ENCODE measurements at places on chromosomes 3 and 15.

- peak; percentile 31 for DNase-seq
Observed at GRCh38 chr3:49461443-49462171, 8.5 kb upstream of the DAG1 start.

DNA sequence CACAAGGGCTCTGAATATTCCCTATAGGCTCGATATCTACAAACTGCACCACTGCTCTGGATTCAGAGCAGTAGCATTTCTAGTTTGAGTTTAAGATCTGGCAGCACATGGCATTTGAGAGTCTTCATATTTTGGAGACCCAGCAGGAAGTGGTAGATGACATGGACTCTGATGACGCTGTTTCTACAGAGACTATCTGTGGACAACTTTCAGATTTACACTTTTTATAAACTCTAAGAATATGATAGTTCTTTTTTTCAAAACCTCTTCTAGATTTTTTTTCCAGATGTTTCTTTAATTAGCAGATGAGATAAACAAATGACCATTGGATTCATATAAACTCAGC lies 35.8 kb downstream of the ARMC8 start:
- DNase-seq, result no peak

DNA sequence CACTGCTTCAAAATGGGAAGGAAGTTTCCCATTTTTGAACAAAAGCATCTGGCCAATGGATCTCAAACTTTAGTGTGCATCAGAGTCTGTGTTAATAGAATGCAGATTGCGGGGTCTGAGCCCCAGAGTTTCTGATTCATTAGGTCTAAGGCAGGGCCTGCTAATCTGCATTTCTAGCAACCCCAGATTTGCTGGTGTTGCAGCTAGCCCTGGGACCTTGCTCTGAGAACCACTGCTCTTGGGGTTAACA lies 30.7 kb upstream of the USP3 start:
- DNase-seq, result no peak

- peak; percentile 78 for DNase-seq
Observed at GRCh38 chr3:64977308-64978100, 289.7 kb upstream of the ADAMTS9 start.

GRCh38 chr15:71705151-71705550 lies 105.2 kb upstream of the NR2E3 start:
- peak; percentile 72 for DNase-seq

DNA sequence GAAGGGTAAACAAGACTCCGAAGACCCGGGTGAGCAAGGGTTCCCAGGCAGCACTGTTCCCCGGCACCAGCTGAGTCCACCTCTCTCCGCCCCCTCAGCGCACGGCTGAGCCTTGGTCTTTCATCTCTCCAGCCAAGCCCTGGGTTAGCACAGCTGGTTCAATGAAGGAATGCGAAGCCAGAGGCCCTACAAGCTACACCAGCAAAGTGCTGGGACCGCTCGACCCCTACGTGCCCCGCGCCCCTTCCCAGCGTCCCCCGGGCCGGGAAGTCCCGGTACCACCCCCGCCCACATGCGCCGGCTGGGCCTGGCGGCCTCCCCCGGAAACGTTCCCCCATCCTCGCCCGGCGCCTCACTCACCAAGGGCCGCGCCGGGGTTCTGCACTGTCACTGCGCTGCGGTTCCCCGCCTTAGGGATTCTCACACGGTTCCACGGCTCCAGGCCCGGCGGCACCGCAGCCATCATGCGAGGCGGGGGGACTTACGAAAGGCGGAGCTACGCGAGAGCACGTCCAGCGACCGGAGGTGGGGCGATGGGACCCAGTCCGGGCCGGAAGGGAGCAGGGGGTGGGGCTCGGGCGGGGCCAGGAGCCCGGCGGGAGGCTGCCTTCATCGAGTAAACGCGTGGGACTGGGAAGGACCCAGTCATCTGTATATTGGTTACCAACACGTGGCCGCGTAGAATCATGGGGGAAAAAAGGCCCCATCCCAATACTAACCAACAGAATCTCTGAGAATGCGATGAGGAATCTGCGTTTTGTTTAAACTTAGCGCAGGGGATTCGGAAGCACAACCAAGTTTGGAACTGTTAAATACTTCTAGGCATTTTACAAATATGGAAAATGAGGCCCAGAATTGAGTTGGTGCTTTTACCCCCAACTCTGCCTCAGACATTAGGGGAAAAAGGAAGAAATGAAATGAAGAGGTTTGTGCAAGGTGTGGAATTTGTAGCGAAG lies 28.7 kb downstream of the GTPBP8 start:
- DNase-seq, result peak; percentile 94

DNA sequence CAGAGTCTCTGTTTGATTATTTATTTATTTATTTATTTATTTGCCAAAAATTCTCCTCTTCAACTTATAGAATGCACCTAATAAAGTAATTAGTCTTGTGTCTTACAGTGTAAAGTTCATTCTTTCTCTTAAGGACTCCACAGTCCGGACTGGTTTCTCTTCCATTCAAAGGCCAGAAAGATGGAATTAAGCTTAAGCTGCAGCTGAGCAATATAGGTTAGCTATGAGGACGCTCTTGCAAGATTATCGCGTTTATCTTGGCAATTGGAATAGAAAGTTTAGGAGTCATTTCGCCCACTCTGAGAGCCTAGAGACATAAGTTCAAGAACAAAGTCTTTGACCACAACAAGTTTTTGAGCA lies 15.0 kb downstream of the TAGLN3 start:
- DNase-seq, result no peak

- peak; percentile 54 for DNase-seq
Observed at GRCh38 chr3:149373235-149374125, 4.0 kb downstream of the TM4SF1 start.

DNA sequence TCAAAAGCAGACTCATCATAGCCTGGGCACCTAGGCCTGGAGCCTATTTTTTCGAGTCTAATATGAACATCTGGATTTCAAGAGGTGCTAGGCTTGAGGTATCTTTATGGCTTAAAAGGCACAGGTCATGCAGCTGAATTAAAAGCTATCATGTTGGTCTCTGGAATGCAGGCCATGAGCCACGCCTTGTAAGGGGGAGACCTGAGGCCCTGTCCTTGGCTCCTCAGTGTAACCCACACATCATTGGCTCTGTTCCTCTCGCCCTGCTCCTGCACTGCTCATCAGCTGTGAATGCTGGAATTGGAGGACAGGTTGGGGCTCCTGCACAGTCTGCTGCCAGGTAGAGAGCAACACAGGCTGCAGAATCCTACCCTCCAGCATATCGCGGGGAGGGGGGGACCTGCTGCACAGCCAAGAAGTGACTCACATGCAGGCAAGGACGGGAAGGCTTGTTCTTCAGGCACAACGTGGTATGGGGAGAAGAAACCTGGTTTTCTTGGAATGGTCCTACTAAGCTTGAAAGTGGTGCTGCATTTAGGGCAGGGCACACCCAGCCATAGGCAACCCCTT lies 146.0 kb downstream of the CHST2 start:
- DNase-seq, result no peak

- DNase-seq, result no peak
Observed at GRCh38 chr3:55446850-55447249, 40.3 kb downstream of the WNT5A start.

DNA sequence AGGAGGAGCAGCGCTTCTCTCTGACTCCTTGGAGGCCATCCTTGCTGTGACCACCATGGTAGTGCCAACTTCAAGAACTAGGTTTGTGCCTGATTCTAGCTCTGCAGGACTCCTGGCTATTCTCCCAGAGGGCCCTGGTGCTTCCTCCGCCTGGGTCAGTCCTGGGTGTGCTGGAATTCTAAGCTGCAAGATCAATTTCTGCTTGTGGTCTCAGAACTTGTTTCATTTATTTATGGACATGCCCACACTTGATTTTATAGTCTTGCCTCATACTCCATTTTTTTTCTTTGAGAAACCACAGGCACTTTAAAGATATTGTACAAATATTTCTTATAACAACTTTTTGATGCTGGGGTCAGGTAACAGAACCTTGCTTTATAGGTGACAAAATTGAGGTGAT lies 87.6 kb downstream of the PDCD6IP start:
- DNase-seq, result no peak

GRCh38 chr15:25481208-25481859 lies 42.5 kb upstream of the UBE3A start:
- no peak for DNase-seq

DNA sequence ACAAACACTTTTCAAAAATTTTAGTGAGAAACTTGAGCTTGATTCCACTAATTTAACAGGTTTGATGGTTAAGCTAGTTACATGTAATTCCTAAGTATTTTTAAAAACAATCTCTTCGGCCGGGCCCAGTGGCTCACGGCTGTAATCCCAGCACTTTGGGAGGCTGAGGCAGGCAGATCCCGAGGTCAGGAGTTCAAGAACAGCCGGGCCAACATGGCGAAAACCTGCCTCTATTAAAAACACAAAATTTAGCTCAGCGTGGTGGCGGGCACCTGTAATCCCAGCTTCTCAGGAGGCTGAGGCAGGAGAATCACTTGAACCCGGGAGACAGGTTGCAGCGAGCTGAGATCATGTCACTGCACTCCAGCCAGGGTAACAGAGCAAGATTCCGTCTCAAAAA lies 25.3 kb downstream of the TRA2B start:
- no peak for DNase-seq

- no peak for DNase-seq
Observed at GRCh38 chr3:131341761-131342160, 39.8 kb upstream of the NUDT16 start.

DNA sequence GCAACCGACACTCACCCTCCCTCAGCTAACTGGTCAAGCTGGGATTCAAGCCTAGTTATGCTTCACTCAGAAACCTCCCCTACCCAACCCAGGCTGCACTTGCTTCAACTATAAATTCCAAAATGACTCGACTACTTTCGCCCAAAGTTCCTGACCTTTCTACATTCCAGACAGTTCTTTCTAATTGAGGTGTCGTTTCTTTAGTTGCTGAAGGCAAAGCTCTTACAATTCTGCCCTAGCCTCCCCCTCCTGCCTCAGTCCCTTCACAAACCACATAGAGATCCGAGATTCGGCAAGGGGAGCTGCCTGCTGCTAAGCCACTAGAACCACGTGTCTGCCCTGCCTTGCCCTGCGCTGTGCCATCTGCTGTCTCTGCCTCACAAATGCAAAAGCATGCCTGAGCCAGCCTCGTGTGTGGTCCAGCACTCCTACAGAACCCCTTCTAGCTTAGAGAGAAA lies 74.7 kb upstream of the SH3GL3 start:
- DNase-seq, result peak; percentile 10

GRCh38 chr3:103056542-103056941 lies 621.7 kb downstream of the ZPLD1 start:
- DNase-seq, result no peak

GRCh38 chr3:108588601-108589000 lies 637 bp downstream of the CIP2A start:
- no peak for DNase-seq

GRCh38 chr15:31463521-31464102 lies 137.0 kb downstream of the KLF13 start:
- DNase-seq, result no peak

- DNase-seq, result no peak
Observed at GRCh38 chr3:158403013-158403412, 168.0 kb upstream of the MLF1 start.

DNA sequence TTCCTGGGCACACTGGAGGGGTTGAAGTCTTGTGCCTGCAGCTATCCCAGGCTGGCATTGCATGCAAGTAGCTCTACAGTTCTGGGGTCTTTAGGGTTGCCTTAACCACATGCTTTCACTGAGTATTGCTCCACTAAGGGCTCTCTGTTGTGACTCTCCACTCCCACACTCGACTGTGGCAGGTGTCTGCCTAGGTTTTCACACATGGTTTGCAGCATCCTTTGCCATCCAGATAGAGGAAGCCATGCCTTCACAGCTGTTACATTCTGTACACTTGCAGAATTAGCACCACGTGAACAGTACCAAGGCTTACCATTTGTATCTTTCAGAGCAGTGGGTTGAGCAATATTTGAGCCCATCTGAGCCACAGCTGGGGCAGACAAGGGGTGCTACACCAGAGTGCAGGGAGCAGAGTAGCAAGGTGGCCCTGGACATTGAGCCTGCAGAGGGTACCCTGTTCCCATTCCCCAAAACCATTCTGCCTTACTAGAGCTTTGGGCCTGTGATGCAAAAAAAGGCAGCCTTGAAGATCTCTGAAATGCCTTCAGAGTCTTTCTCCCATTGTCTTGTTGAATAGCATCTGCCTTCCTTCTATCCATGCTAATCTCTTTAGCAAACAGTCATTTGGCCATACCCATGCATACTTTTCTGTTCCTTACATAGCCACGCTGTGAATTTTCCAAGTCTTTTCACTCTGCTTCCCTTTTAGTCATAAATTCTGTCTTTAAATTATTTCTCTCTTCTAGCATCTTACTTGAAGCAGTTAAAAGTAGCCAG lies 95.2 kb upstream of the PLCL2 start:
- DNase-seq, result no peak

GRCh38 chr3:38739396-38739689 lies 76.7 kb downstream of the SCN10A start:
- no peak for DNase-seq

- DNase-seq, result peak; percentile 8
Observed at GRCh38 chr15:89088605-89089315, 504 bp downstream of the ABHD2 start.

GRCh38 chr3:195080125-195080524 lies 190.8 kb downstream of the XXYLT1 start:
- no peak for DNase-seq

- no peak for DNase-seq
Observed at GRCh38 chr3:50995085-50995824, 320.5 kb downstream of the DOCK3 start.

DNA sequence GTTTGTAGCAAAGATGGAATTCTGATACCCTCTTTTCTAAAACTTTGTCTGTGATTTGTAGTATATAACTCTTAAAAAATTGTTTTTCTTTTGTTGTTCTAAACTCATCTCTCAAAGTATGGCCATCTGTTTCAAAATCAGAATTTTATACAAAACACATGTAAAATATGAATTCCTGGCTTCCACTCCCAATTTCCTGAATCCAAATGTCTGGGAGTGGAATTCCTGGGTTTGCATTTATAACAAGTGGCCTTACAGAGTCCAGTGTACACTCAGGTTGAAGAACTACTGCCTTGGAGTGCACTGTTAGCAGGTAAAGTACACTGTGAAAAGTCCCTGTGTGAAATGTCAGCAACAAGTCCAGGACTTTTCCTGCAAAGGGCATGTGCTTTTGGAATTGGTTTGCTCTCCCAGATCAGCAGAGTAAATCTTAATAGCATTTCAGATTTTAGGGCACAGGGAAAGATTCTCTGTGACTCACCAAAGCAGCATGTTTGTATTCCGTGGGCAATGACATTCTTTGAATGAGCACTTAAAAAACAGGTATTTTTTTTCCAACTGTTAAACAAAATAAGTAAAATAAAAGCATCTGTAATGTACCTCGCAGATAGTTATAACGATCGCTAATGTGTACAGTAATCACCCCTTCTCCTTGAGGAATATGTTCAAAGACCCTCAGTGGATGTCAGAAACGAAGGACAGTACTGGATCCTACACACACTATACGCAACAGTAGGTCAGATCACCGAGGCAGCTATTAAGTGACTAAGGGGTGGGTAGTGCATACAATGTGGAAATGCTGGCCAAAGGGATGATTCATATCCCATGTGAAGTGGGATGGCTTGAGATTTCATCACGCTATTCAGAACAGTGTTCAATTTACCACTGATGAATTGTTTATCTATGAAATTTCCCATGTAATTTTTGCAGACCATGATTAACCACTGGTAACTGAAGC lies 2.0 kb upstream of the CLDN16 start:
- DNase-seq, result peak; percentile 98

Data from fibroblast of skin of back (primary cell).